NCI-H2227 treated with DMSO at 0.1 percent for 48 hours (cell line): ENCODE measurements at places on chromosomes 1 and 21.

DNA sequence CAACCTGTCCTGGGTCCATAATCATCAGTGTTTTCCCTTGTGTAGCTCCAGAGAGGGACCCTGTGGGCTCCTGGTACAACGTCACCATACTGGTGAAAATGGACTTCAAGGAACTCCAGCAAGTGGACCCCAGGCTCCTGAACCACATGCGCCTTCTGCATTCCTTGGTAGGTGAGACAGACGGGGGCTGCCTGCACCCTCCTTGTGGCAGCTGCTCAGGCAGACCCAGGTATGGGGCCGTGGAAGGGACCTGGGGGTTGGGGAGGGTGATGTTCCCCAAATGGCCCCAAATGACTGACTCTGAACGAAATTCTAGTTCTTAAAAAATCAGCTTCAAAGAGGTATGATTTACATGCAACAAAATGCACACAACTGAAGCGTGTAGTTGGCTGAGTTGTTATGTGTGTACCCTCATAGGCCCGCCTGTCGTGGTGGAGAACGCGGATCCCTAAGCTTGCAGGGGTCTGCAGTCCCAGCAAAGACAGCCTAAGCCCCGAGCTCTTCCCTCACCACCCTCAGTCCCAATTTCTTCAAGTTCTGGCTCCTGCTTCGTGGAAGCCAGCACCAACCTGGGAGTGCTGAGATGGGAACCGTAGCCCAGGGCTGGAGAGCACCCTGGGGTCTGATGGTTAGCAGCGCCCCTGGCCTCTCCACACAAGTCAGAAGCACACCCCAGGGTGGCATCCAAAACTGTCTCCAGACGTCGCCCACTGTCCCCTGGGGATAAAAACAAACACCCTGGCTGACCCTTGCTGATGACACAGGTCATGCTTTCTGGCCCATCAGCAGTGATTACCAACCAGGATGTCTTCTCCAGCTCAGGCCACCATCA, 14.3 kb downstream of the UMODL1 start:
- no peak for DNase-seq

DNA sequence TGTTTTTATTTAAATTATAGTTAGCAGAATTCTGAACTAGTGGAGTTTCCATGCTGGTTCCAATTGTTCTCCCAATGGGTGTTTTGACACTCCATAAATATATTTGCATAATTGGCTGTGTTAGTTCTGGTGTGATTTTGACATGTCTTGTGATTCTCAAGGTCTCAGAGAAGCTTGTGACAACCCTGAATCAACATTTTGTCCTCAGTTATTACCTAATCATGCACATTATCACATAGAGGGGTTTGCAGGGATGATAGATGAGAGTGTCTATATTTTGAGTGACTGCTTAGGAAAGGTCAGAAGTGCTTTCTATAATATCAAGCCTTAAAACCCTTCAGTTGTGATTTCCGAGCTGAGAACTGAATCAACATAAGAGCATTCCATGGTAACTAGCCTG, 11.5 kb upstream of the KCNK2 start:
- DNase-seq = peak; percentile 86

- no peak for DNase-seq
Measured at GRCh38 chr1:161020509-161021164, at the start of gene F11R. Gene F11R, minus strand, starts transcription at chr1:161021152. Its CDS starts 79 bp downstream, at chr1:161021073.

GRCh38 chr1:67666636-67667035, 18.4 kb upstream of the GADD45A start:
- DNase-seq = no peak

GRCh38 chr1:43719063-43719462, 11.7 kb downstream of the ST3GAL3 start:
- no peak for DNase-seq

DNA sequence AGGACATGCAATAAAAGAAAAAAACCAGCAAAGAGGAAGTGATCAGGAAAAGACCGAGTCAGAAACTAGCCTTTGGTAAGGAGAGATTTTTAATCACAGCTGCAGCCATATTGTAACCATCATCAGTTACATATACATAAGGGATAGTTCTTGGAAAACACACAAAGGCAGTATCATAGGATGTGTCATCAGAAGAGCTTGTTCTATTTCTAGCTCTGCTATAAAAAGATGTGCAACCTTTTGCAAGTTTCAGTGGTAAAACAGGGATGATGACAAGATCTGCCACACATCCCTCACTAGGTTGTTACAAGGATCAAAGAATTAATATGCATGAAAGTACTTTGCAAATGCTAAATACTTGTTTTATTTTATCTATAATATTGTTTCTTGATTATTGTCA, 342.0 kb downstream of the VAV3 start:
- no peak for DNase-seq

DNA sequence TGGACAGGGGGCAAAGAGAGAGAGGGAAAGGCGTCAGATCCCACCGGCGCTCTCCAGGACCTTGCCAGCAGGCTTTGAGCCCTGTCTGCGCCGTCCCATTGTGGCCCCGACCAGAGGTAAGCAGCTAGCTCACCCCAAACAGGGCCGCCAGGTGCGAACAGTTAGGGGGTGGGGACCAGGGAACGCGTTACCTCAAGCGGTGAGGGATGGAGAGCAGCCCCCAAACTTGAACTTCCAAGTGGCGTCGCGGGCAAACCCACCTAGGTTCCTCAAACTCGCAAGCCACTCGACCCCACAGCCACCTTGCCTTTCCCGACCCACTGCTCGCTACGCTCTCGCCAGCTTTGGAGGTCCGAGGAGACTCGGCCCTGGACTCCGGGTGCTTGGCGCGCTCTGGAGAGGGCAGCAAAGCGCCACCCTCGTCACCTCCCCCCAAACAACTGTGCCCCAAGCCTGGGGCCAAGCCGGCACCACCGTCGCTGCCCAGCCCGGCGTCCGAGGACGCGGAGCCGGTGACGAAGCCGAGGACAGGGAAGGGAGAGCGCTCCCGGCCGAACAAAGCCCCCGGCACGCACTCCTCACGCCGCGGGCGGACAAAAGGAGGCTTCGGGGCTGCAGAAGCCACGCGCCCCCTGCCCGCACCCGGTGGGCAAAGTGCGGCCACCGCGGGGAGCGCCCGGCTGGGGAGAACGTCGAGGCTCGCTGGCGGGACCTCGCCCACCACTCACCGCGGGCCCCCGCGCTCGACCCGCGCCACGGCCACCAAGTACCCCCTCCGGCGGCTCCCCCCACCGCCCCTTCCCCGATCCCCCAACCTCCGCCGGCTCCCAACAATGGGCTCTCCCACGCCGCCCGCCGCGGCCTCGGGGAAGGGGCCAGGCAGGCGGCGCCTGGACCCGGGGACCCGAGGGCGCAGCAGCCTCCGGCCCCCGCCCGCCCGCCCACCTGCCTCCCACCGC, 976 bp downstream of the SSBP3 start:
- DNase-seq = no peak

DNA sequence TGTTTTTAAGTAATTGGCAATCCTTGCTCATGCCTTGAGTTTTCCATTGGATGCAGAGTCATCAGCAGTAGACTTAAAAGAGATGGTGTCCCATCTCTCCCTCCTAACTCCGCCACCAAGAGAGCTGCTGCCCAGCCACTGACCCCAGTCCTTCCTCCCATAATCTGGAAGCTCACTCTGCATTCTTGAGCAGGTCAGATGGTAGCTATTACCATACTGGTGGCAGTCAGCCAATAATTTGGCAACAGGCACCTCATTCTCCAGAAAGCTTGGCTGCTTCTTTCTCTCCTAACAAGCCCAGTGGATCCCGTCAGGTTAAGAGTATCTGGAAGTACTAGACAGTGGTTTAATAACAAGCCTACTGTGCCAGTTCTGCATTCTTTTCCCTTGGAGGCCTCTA, 272.1 kb downstream of the ZNF648 start:
- no peak for DNase-seq

DNA sequence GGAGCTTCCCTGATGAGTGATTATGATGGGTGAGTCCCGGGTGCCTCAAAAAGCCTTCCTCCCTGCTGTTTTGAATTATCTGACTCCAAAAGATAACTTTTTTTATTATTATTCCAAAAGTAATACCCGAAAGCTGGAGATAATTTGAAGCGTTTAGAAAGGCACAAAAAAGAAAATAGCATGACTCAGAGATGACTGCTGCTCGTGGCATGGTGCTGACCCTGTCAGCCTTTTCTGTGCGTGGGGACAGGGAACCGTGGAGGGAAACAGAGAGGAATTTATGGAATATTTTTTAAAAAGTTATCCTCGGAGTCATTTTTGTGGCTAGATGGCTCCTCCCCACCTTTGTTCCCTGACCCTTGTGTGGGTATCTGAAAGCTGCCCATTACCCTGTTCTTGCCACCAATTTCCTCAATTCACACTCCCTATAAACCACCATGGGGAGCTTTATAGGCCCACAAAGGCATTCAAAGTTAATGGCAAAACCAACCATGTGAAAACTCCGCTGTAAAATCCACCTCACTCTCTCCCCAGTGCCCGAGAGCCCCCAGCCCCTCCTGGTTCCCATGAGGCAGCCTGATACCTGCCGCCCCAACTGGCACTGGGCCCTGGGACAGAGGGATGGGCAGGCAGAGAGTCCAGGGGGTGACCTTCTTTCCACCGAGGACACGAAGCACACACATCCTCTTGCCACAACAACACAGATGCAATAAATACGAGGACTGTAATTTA, 37.5 kb downstream of the IGSF21 start:
- no peak for DNase-seq

- DNase-seq = no peak
Measured at GRCh38 chr21:39634507-39634906, 21.8 kb downstream of the B3GALT5 start.

DNA sequence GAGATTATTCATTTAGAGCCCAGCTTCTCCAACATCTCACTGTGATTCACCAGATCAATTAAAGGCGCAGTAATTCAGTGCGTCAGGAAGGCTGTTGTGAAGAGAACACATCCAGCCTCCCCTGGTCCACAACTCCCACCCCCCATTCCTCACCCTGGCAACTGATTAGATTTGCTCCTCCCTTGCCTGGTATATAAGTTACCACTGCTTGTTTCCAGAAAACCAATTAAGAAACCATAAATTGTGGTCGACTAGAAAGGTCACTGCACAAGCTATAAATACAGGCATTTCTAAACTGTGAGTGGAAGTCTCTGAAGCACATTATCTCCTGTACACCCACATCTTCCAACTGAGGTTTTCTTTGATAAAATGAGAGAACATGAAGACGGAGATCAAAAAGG, 41.9 kb downstream of the FAM163A start:
- DNase-seq = peak; percentile 15

DNA sequence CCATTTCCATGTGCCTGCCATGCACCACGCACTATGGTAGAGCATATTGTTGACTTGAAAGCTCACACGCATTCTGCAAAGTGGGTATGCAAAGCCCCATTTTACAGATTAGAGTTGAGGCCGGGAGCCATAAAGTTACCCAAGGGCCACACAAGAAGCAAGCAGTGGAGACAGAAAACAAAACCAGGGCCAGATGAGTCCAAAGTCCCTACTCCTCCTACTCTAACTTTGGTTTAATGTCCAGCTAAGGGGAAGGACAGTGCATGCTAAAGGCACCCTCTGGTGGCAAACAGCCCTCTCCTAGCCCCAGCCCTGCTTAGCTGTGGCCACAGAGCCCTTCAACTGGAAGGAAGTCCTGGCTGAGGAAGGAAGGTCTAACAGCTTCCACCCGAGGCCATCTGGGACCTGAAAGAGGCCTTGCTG, 74.9 kb downstream of the SLC66A1 start:
- DNase-seq = no peak

DNA sequence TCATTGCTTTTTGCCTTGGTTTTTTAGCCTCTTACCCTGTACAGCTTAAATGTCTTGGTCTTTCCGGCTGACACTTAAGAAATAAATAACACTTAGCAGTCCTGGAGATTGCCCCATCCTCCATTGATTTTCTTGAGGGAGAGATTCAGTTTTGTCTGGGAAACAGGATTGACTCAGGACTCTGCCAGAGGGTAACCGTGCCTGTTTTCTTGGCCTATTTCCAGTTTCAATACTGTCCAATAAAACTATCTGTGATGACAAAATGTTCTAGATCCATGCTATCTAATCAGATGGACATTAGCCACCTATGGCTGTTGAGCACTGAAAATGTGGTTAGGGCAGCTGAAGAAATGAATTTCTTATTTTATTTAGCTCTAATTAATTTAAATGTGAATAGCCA, 216.1 kb downstream of the DUSP10 start:
- no peak for DNase-seq

DNA sequence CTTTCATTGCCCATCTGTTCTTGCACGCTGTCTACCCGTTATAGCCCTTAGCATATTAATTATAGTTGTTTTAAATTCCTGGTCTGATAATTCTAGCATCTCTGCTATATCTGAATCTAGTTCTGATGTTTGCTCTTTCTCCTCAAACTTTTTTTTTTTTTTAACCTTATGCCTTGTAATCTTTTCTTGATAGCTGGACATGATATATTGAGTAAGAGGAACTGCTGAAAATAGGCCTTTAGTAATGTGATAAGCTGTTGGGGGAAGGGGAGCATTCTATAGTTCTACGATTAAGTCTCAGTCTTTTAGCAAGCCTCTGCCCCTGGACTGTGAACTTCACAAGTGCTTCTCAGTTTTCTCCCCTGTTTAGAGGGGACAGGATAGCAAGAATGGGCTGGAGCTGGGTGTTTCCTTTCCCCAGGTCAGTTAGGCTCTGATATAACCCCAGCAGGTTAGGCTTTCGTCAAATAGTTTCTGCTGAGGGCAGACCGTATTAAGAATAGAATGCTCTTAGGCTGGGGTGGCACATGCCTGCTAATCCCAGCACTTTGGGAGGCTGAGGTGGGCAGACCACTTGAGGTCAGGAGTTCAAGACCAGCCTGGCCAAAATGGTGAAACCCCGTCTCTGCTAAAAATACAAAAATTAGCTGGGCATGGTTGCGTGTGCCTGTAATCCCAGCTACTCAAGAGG, 62.2 kb downstream of the ZFYVE9 start:
- DNase-seq = no peak
